ENCODE measurements at places on chromosomes 2 and 18.

GRCh38 chr2:180644709-180645108 is 335.7 kb upstream of the UBE2E3 start:
- DNase-seq: peak; percentile 47

GRCh38 chr2:223870840-223871611 is 33.6 kb upstream of the AP1S3 start:
- DNase-seq: no peak

GRCh38 chr2:21175895-21176646 is 52.3 kb downstream of the TDRD15 start:
- no peak for DNase-seq

DNA sequence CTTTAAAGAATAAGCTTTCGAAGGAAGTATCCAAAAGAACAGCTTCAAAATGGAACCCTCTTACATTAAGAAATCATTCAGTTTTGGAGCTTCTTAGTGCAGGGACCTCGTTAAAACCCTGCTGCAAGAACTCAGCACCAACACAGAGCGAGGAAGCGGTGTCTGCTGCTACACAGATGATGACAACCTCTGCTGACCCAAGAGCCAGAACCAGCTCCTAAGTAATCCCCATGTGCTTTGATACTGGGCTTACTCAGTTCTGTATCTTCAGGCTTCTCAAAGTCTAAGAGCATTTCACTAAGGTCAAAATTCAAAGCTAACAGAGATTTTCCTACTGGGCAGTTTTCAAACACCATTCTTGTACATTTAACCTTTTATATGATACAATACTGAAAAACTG is 194.6 kb downstream of the STK39 start:
- no peak for DNase-seq

DNA sequence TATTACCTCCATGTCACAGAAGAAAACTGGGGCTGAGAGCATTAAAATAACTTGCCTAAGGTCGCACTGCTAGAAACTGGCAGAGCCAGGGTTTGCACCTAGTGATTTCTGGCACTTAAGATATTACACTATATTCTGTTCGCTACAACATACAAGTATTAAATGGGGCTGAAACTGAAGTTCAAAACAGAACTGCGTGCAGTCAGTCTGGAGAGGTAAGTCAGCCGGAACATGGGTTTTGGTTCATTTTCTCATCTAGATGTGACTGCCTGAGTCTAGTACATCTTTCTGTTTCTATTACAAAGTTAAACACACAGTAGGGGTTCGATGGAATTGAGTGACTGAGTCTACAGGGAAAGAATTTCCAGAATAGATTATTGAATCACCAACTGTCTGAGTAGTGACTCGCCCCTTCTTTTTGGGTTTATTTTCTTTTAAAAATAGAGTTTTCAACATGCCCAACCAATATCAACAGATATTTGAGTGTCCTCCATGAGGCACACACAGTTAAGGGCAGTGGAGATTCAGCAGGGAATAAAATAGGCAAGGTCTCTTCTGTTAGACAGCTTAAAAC is 150.8 kb downstream of the RNF152 start:
- DNase-seq: no peak

DNA sequence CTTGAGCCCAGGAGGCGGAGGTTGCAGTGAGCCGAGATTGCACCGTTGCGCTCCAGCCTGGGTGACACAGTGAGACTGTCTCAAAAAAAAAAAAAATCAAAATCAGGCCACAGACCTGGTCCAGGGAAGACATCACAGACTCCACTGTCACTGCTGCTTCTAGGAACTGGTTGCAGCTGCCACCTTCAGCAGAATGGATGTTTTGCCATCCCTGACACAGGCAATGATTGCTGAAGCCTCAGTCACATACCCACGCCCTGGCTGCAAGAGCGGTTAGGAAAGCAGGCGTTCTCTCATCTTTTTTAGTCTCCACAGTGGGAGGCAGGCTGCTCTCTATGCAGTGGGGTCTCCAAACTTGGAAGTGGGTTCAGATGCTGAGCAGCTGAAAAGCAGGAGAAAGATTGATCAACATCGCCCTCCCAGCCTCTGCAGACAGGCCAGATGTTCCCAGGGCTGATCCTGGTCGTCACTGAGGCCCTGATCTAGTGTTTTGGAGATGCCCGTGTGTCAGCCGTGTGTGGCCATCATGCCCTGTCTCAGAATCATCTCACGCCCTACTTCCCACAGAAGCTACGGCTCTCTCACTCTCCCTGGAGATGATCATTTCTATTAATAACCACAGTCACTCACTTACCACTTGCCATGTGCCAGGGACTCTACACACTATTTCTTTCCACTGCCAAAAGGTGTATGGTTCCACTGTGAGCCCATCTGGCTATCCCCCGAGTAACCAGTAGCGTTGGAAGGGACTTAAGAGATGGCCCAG is 91.8 kb downstream of the PLB1 start:
- no peak for DNase-seq

GRCh38 chr2:241857572-241858121 is 1.0 kb downstream of the PDCD1 start:
- DNase-seq: no peak
